ENCODE measurements at places on chromosomes 13 and 19.

GRCh38 chr13:29486551-29486950 is 108.9 kb downstream of the SLC7A1 start:
- no peak for DNase-seq

- no peak for DNase-seq
These were observed 356.8 kb downstream of the RFC3 start for GRCh38 chr13:34174671-34175145.

DNA sequence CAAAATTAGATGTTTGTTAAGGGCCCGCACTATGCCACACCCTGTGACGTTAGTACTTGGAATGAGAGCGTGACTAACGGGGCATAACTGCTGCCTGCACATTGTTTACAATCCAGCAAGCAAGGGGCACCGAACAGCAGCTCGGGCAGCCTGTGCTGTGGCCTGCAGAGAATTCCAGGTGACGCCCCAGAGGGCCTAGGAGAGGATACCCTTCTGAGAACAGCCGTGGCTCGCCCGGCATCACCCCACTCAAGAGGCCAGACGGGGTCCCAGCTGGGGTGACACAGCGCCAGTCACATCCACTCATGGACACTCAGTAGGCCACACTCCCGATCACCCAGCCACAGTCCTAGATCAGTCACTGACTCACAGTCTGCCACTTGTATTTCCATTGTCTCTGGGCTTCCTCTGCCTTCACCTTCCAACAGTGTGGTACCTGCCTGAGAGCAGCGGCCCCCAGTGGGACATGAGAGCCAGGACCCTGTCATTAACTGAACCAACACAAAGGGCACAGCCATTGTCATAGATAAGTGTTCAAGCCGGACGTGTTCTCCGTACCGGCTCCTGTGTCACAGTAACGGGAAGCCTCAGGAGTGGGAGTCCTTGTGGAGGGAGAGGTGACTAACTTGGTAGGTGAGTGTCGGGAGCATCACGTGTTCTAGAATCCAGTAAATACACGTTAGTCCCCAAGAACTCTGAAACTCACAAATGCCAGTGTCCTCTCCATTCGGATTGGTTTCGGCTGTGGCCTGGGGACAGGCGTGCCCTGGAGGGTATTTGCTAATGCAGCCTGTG is 7.5 kb downstream of the ZNF331 start:
- no peak for DNase-seq

- no peak for DNase-seq
These were observed 4.2 kb downstream of the GIPC3 start for GRCh38 chr19:3589439-3589838.

- no peak for DNase-seq
These were observed 4.8 kb downstream of the LSR start for GRCh38 chr19:35253316-35254286.

DNA sequence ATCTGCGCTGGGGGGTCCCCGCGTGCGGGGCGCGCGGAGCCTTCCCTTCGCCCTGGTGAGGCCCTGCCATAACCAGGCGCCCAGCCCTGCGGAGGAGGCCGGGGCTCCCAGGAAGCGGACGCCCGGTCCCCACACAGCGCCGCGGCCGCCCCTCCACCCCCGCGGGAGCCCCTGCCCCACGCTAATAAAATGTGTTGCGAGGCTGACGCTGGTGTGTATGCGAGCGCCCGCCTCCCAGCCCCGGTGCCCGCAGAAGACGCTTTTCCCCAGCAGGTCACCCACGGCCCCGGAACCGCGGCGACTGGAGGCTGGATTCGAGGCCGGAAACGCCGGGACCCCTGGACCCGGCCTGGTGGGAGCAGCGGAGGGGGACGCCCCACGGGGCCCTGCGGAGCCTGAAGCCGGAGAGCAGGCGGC is 12.1 kb upstream of the CDC34 start:
- no peak for DNase-seq

- DNase-seq, result no peak
These were observed 54.3 kb downstream of the MTMR6 start for GRCh38 chr13:25232937-25233515.

GRCh38 chr19:56367829-56368711 is 25.3 kb downstream of the ZNF582 start:
- DNase-seq, result peak; percentile 75

- DNase-seq, result no peak
These were observed 4.6 kb downstream of the FBXL3 start for GRCh38 chr13:77022341-77022740.

GRCh38 chr19:43589678-43590077 is 6.3 kb downstream of the IRGQ start:
- no peak for DNase-seq

GRCh38 chr13:113618455-113618854 is 33.9 kb downstream of the TFDP1 start:
- DNase-seq, result no peak

Measured in NCI-H187 treated with DMSO at 0.1 percent for 48 hours (cell line).